ENCODE measurements at places on chromosomes 1 and 21.

GRCh38 chr1:153384958-153385580 lies 5.8 kb downstream of the S100A8 start:
- no peak for DNase-seq

DNA sequence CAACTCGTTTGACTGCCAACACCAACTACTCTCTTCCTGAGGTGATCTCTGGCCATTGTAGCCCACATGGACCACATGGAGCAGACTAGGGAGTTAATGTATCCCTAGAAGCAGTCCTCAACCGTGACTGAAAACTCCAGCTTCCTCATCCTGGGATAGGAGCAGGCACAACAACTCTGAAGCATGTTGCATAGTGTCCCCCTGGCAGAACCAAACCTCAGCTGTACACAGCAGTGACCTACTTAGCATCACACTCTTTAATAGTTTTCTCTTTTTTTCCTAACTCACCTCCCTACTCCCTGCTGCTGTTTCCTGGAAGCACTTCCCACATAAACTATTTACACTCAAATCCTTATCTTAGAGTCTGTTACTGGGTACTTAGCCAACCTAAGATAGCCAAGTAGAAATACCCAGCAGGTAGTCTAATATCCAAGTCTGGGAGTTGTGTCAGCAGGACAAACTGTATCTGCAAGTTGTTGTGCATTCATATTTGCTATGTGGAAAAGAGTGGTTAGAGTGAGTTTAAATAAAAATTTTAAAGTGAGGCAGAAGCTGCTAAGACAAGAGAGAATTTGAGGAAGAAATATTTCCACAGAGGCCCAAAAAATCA lies 228.8 kb downstream of the LTN1 start:
- DNase-seq: no peak

DNA sequence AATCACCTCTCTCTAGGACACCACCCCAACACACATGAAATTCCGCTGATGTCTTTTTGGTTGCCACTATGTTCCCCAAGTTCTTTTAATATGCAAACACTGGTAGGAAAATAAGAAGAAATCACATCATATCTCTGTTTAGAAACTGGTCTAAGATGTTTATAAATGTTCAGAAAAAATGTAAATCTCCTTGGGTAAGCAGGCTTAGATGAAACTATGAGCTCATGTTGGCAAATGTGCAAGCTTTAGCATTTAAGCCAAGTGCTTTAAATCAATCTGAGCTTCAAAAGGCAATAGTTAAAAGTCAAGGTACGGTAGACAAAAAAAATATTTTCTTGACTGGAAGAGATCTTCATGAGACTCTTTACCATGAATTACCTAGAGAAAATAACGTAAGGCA lies 25.2 kb upstream of the SLAMF9 start:
- no peak for DNase-seq

GRCh38 chr1:119429687-119430086 lies 14.7 kb downstream of the HSD3B2 start:
- DNase-seq: no peak

DNA sequence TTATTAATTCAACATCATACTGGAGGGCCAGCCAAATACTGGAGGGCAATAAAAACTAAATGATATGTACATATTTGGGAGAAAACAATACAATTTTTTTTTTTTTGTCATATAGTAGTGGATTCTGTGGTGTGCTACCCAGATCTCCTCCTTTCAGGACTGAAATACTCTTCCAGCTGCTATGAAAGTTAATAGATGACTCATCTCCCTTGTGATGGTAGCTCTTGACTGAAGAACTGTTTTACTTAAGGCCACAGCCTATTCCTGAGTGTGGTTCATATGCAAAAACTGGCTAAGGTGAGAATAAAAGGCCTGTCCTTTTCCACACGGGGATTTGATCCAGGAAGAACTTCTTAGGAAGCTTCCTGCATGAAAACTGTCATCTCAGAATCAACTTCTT lies 307.9 kb downstream of the HLX start:
- DNase-seq: no peak

DNA sequence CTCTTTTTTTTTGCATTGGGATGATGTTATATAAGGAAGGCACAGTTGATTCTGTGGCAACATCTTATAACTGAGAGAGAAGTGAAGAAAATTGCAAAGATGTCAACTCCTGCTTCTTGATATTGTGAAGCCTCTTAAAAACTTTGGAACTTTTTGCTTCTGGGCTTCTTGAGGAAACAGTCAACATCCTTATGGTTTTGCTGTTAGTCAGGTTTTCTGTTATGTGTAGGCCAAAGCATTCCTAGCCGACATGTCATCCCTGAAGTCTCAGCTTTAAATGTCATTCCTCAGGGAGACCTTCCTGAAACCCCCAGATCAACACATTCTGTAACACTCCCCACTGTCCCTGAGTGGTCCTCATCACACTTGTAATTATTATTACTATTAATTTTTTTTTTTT lies 12.6 kb downstream of the FALEC start:
- DNase-seq: no peak

DNA sequence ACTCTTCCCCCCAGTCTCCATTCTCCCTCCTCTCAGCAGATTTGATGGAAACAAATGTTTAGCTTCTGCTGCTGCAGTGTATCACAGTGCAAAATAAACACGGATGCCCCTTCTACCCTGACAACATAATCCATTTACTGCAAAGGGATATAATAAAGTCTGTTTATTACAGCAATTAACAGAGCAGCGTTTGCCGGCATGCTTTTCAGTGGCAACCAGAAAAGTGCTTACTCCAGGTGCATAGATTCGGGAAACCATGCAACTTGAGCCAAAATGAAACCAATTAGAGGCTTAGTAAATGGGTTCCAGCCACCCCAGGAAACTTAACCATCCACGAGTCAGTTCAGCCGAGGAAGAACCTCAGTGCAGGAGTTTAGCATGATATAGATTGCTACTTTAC lies 12.9 kb upstream of the LEMD1 start:
- no peak for DNase-seq

- DNase-seq: no peak
Observed at GRCh38 chr1:100720101-100720500, 559 bp downstream of the VCAM1 start.

GRCh38 chr1:162040657-162041056 lies 17.0 kb upstream of the OLFML2B start:
- no peak for DNase-seq

GRCh38 chr1:64052777-64053176 lies 150.6 kb upstream of the UBE2U start:
- DNase-seq: no peak

GRCh38 chr1:247113094-247113497 lies 8.9 kb upstream of the ZNF669 start:
- no peak for DNase-seq

DNA sequence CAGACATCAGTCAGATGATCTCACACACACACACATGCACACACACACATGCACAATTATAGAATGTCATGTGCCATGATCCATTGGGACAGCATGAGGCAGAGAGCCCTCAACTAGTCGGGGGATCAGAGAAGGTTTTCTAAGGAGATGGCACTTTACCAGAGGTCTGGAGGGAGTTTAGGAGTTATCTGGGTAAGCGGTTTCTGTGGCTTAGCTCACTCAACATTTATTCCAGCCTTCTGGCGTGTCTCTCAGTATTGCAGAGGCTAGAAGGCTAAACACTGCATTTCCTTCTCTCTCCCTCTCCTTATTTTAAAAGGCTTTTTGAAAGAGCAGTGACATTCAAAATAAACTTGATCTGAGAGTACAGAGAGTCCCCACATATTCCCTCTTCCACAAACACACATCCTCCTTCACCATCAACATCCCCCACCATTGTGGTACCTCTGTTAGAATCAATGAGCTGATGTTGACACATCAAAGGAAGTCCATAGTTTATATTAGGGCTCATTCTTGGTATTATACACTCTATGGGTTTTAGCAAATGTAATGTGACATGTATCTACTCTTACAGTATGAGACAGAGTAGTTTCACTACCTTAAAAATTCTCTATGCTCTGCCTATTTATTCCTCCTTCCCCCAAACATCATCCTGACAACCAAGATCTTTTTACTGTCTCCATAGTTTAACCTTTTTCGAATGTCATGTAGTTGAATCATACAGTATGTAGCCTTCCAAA lies 9.0 kb upstream of the PLA2G2A start:
- DNase-seq: no peak

DNA sequence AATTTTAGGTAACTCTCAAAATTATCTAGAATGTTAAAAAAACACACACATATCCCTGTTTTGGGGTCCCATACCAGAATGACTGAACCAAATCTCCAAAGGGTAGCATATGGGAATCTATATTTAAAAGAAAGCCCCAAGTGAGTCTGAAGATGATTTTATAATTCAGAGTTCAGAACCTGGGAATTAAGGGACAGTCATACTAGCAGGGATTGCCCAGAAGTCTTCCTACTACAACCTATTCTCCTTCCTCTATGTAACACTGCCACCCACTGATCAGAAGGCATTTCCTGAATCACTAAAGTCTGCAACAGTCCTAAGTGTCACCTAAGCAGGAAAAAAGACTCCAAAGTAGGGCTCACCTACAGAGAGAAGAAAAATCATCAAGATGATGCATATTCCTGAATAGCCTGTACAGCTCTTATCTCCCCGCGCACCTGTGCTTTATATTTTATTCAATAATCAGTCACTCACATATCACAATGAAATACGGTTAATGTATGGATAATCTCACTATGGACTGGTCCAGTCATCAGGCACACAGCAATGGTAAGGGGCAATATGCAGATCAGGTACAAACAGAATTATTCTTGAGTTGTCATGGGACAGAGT lies 4.9 kb downstream of the RGS1 start:
- no peak for DNase-seq

DNA sequence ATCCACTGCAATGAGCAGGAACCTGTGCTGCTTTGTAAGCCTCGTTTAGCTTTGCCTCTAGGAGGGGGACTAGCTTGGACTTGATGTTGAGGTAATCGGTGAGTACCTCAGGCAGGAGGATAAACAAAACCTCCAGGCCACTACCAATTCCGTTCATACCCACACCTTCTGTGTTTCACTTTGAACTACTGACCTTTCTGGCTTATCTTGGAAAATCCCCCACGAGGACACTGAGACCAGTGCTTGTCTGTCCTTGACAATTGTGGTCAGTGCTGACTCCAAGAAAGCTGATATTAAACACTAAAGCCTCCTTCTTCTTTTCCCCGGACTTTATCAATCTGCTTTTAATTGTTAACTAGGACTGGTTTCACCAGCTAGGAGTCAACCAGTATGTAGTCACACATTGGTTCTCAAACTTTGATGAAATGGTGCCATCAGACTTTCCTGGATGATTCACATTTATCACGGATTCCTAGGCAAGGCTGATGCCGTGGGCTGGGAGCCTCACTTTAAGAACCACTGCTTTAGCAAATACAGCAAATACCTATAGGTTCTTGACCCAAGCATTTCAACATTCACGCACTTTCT lies 52.7 kb downstream of the TGFB2 start:
- DNase-seq: peak; percentile 27

DNA sequence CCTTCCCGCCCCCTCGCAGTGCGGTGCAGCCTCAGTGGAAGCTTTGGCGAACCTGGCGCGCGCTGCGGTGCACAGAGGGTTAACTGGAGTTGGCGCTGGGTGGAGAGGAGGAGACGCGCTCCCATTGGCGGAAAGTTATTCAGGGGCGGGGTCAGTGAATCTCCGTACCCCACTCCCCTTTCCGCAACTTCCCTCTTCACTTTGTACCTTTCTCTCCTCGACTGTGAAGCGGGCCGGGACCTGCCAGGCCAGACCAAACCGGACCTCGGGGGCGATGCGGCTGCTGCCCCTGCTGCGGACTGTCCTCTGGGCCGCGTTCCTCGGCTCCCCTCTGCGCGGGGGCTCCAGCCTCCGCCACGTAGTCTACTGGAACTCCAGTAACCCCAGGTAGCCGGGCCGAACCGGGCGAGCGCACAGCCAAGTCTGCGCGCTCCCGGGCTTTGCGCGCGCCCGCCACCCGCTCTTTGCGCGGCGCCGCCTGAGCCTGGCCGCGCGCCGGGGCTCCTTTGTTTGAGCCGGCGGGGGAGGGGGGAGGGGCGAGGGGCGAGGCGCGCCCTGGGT lies at the start of gene EFNA4:
TSS of gene EFNA4 (plus strand) at position 191 of the 561 bp plus-strand sequence. CDS start at position 275, 84 bp downstream.
- DNase-seq: peak; percentile 91

- DNase-seq: no peak
Observed at GRCh38 chr1:3772715-3773571, at the start of gene SMIM1. Gene SMIM1, plus strand, starts transcription at chr1:3772749. Its CDS starts 2,625 bp downstream, at chr1:3775374.

DNA sequence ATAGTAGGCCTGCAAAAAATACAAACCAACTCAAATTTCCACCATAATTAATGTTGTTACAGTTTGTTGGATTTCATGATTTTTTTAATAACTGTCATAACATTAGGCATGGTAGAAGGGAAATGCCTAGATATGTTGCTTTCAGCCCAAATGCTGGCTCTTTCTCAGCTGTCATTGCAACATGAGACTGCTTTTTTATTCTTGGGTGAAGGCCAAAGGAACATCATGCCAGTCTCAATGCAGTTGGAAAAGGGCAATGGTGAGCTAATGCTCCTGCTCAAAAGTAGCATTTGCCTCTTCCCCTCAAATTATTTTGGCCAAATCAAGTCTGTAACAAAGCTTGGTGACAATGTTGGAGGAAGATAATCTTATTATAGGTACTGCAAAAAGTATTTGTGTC lies 877.7 kb upstream of the PRMT6 start:
- DNase-seq: no peak

DNA sequence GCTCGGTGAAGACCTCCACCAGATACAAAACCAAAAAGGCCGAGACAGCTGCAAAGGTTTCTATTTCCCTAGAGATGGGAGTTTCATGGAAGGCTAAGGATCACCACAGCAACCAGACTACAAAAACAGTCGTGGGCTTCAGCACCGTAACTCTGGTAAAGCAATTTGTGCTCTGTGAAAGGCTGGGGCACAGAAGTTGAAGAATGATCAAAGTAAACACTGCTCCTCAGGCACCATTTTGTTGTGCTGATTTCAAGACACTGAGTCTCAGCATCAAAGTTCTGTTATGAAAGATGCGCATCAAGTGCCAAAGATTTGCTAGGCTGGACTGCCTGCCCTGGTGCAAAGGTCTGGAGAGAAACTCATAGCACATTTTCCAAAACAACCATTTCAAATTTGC lies 116.2 kb downstream of the TGFBR3 start:
- no peak for DNase-seq

- DNase-seq: peak; percentile 8
Observed at GRCh38 chr1:93079685-93080141, 630 bp downstream of the MTF2 start.

DNA sequence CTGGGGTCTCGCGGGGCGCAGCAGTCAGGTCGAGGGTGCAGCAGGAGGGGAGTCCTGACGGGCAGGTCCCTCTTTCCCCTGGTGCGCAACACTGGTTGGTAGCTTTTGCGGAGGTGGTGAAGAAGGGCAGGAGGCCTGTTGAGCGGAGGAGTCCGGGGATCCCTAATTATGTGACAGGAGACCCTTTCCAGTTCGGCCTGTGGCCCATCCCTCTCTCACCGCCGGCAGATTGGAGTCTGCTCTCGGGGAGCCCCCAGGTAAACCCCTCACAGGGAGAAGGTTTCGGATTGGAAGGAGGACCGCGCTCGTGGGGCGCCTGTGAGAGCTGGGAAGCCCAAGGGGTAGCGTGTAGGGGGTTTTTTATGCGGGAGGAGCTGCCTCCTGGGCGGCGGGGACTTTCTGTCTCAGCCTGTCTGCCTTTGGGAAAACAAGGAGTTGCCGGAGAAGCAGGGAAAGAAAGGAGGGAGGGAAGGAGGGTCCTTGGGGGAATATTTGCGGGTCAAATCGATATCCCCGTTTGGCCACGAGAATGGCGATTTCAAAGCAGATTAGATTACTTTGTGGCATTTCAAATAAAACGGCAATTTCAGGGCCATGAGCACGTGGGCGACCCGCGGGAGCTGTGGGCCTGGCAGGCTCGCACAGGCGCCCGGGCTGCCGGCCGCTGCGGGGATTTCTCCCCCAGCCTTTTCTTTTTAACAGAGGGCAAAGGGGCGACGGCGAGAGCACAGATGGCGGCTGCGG lies 9.5 kb downstream of the SIM2 start:
- DNase-seq: no peak

Data from Caco-2 (cell line).